GDM1 (cell line): ENCODE measurements at places on chromosomes 7 and 10.

GRCh38 chr10:35781643-35782035, 139.5 kb upstream of the FZD8 start:
- no peak for DNase-seq

- no peak for DNase-seq
Observed at GRCh38 chr10:124306922-124307371, 111.8 kb downstream of the OAT start.

- DNase-seq = no peak
Observed at GRCh38 chr10:122592161-122592560, 31.6 kb downstream of the DMBT1 start.

GRCh38 chr7:20317413-20317812, 13.3 kb upstream of the ITGB8 start:
- no peak for DNase-seq

GRCh38 chr7:134343796-134344195, 27.1 kb upstream of the SLC35B4 start:
- no peak for DNase-seq

DNA sequence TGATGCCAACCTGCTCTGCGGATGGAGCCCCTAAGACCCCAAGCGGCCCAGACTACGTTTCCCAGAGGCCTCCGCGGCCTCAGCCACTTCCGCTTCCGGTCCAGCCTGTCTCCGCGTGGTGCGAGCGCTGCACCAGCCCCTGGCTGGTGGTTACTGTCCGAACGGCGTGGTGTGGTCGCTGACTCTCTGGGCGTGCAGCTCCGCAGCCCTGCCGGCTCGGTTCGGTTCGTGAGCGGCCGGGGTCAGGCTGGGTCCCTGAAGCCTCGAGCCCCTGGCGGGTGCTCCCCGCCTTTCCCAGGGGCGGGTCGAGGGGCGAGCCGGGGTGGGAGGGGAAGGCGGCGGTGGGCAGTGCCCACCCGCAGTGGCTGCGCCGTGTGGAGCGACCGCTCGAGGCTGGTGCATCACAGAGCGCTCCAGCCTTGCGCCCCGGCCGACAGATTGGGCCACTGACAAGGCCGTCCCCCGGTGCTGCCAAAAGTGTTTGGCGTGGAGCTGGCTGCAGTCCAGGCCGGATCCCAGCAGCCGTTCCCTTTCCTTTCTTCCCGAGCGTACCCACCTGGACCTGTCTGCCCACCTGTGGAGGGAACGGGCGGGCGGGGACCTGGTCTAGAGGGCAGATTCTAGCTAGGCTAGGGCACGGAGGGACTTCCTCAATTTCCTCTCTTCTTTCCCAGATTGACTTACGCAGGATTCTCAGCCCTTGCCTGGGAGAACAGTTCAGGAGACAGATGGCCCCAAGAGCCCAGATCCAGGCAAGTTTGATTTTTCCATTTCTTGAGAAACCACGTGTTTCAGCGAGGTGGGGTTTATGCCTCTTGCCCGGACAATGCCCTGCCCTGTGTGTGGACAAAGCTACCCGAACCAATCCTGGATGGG, at the start of gene ZNF485:
Gene ZNF485 (plus strand): TSS at position 116 of the 876 bp plus-strand sequence. CDS start 613 bp downstream, at position 729.
- DNase-seq = no peak

DNA sequence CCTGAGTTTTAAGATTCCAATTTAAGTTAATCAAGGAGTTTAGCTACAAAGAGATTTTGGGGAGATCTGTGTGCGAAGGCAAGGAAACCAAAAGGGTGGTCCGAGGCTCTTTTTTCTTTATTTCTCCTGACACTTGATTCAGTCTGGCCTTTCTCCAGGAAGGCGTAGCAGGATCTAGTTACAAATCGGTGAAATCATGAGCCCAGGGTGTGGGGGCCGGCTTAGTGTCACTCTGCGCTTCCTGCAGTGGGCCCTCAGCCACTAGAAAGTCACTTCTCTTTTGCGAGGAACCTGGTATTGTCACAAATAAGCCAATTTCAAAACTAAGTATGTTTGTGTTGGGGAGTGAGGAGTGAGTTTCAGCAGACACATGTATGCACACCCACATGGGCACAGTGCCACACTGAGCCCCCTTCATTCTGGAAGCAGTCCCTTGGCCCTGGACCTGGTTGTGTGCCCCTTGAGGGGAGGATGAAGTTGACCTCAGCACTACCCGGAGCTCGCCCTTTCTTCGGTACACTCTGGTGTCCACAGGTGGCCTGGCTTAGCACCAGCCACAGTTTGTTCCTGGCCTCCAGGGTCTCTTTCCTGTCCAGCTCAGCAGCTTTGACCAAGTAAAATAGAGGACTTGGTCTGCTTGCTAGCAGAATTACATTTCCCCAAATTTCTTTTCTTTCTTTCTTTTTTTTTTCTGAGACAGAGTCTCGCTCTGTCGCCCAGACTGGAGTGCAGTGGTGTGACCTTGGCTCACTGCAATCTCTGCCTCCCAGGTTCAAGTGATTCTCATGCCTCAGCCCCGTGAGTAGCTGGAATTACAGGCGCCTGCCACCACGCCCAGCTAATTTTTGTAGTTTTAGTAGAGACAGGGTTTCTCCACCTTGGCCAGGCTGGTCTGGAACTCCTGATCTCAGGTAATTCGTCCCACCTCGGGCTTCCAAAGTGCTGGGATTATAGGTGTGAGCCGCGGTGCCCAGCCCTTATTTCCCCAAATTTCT, 84.0 kb upstream of the BTBD16 start:
- DNase-seq = no peak

- no peak for DNase-seq
Observed at GRCh38 chr10:31927565-31927883, 1.1 kb downstream of the ARHGAP12 start.

GRCh38 chr10:73359492-73359891, 828 bp upstream of the CFAP70 start:
- DNase-seq = no peak

GRCh38 chr7:44665531-44666213, 59.2 kb downstream of the OGDH start:
- no peak for DNase-seq

DNA sequence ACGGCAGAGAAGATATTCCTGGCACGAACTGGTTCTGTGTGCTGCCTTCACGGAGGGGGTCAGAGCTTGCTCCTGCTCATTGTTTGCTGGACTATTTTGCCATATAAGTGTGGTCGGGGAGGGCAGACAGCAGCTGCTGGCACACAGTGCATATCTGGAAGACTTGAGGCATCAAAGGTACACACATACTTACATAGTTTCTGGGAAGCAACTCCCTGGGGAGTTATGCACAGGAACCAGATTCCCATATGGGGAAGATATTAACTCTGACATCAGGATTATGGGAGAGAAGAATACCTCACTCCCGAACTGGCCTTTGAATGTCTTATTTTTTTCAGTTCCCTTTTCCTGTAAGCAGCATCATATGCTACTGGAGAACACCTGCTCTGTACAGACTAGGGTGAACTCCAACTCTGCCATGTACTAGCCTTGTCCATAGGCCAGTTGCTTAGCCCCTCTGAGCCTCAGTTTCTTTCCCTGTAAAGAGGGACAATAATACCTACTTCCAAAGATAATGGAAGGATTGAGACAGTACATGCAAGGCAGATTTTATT, 41.5 kb downstream of the LGI1 start:
- no peak for DNase-seq
